Activated CD8-positive, alpha-beta memory T cell treated with anti-CD3 and anti-CD28 coated beads for 48 hours (primary cell): ENCODE measurements at places on chromosomes 11 and 22.

DNA sequence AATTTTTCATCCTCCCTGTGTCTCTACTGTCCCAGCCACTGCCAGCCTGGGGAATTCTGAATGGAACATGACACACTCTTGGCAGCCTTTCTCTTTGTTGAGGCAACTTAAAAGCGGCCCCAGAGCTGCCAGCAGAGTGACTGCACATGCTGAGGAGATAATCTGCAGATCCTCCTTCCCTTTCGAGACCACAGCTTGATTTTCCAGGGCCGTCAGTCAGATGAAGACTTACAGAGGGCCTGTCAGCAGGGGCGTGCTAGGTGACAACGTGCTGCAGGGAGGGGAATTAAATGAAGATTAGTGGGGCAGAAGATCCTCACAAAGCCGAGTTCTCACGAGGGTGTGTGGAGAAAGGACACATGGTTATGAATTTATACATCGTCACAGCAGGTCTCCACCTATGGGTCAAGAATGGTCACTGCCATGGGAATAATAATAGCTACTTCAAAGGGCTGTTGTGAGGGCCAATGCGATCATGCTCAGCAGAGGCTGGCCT lies 193.5 kb upstream of the PITPNB start:
- DNase-seq: no peak

DNA sequence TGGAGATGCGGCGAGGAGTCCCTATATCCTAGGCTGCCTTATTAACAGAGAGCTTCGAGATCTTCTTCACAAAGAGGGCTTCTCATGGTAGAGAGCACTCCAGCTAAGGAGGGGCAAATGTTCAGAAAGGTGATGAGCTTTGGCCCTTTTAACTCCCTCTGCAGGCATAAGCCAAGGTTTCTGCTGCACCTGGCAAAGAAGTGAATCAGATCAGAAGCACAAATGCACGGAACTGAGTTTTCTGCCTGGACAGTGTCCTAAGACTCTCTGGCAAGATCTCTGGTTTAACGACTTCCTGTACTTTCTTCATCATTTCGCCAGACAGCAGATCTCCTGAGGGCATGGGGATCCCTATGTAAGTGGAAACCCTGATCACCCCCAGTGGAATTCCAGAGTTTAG lies 37.2 kb downstream of the POU2AF3 start:
- no peak for DNase-seq

- no peak for DNase-seq
Observed at GRCh38 chr11:34823197-34823596, 93.0 kb downstream of the APIP start.

GRCh38 chr11:3880724-3881123 lies 25.3 kb downstream of the STIM1 start:
- DNase-seq: no peak

DNA sequence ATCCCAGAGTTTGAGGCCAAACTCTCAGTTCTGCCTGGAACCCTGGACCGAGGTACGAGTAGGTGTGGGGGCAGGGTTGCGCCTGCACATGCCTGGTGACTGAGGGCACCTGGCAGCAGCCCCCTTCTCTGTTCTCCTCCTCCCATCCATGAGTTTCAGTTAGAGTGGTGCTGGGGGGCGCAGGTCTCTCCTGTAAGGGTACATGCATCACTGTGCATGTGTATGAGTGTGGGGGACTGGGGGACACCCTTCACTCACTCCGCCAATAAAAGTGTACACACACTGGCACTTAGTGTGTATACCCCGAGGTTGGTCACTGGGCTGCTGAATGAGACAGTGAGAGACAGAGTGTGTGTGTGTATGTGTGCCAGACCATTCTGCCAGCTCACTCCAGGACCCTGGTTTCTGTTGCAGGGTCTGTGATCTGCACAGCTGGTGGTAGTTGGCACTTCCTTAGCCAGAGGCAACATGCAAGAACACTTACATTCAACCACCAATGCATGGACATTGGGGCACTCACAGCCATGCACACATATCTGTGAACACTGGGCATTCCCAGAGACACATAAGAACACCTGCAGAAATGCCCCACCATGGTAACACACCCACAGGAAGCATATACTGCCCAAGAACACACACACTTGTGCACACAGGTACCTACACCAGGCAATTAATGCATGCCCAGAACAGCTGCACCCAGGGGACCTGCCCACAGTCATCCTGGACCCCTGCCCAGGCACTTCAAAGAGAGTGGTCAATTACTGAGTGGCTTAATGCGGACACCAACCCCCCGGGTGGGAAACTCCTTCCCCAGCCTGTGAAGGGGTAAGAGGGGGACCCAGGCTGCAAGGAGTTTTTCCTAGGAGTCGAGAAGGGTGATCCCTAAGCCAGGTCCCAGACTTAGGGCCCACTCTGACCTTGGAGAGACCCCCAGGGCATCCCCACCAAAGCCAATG lies 1.2 kb upstream of the NRXN2 start:
- no peak for DNase-seq

- DNase-seq: no peak
Observed at GRCh38 chr11:120520091-120520822, 8.7 kb downstream of the GRIK4 start.

DNA sequence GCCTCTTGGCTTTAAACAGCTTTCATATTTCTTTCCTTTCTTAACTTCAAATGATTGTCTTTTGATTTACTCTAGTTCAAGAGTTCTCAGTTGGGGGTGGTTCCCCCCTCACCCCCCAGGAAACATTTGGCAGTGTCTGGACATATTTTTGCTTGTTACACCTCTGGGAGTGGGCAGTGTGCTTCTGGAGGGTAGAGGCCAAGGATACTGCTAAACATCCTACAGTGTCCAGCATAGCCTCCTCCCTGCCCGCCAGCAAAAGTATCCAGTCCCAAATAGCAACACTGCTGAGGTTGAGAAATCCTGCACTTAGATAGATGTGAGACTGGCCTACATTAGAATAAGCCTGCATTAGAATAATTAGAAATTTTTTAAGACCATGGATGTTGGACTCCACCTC lies 3.2 kb downstream of the PPP6R3 start:
- no peak for DNase-seq
